ENCODE measurements at places on chromosomes 2 and 18. TPM values are rescaled to one million over a fixed set of nuclear protein-coding genes. Genes with fewer than 3 reads are reported as not detected.

GRCh38 chr18:58367425-58368140 lies 261.3 kb downstream of the ALPK2 start:
- no peaks in the 10 kb centered on the region for H3K27me3 ChIP-seq
- H3K4me1 ChIP-seq, result no peaks in the 10 kb centered on the region
- no peak overlapping the region for H3K4me3 ChIP-seq
- no peak overlapping the region for H3K27ac ChIP-seq
- peaks cover 43% of the 10 kb centered on the region for H3K36me3 ChIP-seq
- DNase-seq, result no peak

Gene LYG2
- total RNA-seq, result not detected

DNA sequence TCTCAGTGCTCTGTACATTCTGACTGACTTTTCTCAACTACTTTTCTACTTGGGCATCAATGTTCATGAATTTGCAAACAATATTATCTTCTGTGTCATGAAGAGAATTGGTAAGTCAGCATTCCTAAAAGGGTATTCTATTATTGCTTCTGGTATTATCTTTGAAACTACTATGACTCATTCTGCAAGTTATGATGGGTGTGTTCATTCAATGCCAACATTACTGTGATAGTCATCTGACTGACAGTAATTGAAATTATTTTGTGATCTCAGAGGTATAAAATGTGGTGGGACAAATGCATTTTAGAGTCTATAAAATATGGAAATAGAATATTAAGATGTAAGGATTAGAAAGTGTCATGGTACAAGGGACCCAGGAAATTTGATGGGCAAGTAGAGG lies 736.0 kb upstream of the CELF4 start:
- no peak overlapping the region for H3K27ac ChIP-seq
- no peaks in the 10 kb centered on the region for H3K4me1 ChIP-seq
- DNase-seq, result no peak

Gene ABCB6
- 44.6 TPM for total RNA-seq

- no peaks in the 10 kb centered on the region for H3K4me1 ChIP-seq
- H3K36me3 ChIP-seq, result no peaks in the 10 kb centered on the region
- H3K27ac ChIP-seq, result no peak overlapping the region
These were observed 263.1 kb downstream of the TNS1 start for GRCh38 chr2:217739741-217740140.

Gene EPAS1
- total RNA-seq, result 1.4 TPM

- H3K27ac ChIP-seq, result no peak overlapping the region
- H3K4me1 ChIP-seq, result no peaks in the 10 kb centered on the region
- DNase-seq, result no peak
- H3K27me3 ChIP-seq, result no peaks in the 10 kb centered on the region
- no peaks in the 10 kb centered on the region for H3K36me3 ChIP-seq
These were observed 18.9 kb downstream of the SLC8A1 start for GRCh38 chr2:40432921-40433483.

Gene ACAA2
- total RNA-seq, result 115 TPM

DNA sequence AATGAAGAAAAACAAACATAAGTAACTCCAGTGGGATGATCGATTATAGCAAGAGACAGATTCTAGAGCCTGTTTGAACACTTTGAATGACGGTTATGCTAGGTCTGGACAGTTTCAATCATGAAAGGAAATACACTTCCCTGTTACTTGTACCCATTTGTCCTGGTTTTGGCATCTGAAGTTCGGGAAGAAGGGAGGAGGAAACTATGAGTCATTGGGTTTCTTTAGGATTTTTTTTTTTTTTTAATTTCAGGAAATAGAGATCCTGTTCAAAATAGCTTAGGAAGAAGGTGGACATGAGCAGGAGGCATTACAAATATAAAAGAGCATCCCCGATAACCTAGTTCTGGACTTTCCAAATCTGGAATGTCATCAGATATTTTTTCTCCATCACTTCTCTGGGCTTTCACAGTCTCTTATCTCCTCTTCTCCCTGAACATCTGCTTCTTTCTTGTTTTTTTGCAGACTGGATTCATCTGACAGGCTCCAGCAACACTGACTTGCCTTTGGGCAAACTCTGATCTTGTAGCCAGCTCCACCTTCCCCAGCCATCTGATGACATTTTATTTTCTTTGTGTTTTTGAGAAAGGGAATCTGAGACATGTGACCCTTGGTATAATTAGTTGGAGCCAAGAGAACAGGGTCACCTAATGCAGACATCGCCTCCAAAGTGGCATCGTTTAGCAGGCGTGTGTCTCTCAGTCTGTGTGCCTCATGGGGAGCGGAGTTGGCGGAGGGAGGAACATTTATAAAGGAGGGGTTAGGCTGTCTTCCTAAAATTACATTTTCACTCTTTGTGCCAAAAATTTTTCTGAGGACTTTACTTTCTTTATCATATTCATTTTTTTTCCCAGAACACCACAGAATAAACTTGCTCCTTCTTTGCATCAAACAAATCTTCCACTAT lies 195.3 kb upstream of the EPHA4 start:
- H3K36me3 ChIP-seq, result no peaks in the 10 kb centered on the region
- no peak for DNase-seq
- no peak overlapping the region for H3K27ac ChIP-seq
- no peaks in the 10 kb centered on the region for H3K4me1 ChIP-seq

- H3K36me3 ChIP-seq, result no peaks in the 10 kb centered on the region
- no peak overlapping the region for H3K27ac ChIP-seq
- H3K4me1 ChIP-seq, result no peaks in the 10 kb centered on the region
- no peaks in the 10 kb centered on the region for H3K27me3 ChIP-seq
- no peak for DNase-seq
- H3K4me3 ChIP-seq, result no peak overlapping the region
These were observed 239.3 kb upstream of the SP5 start for GRCh38 chr2:170475878-170476277.

GRCh38 chr2:197514754-197515153 lies 1.1 kb upstream of the MOB4 start:
- no peak overlapping the region for H3K27ac ChIP-seq
- H3K36me3 ChIP-seq, result no peaks in the 10 kb centered on the region
- no peak for DNase-seq
- H3K4me3 ChIP-seq, result peak overlapping the region; percentile 92
- 0 out of 2 replicates have a peak, but pooled peaks cover 3% of the 10 kb centered on the region for H3K4me1 ChIP-seq

Gene ASPRV1
- 0.64 TPM for total RNA-seq

DNA sequence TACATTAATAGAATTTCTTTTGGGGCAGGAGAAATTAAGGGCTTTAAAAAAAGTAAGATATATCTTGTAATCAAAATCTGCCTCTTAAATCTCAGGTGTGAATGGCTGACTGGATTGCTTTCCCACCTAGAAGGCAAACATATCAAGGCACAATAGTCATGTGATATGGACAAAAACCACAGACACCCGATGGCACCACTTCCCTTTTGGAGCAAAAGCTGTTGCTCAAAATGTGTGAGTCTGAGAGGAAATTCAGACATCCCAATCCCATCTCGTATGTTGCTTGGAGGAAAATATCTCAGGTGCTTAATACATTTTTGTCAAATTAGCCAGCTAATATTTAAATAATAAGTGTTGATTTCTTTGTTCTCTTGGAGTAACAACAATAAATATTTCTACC lies 120.7 kb downstream of the KCNF1 start:
- no peak overlapping the region for H3K27ac ChIP-seq
- peaks cover 2% of the 10 kb centered on the region for H3K36me3 ChIP-seq
- no peak overlapping the region for H3K4me3 ChIP-seq
- DNase-seq, result no peak

GRCh38 chr2:238947243-238947760 lies 99.4 kb downstream of the TWIST2 start:
- H3K4me3 ChIP-seq, result no peak overlapping the region
- DNase-seq, result peak; percentile 12
- H3K27ac ChIP-seq, result no peak overlapping the region
- H3K4me1 ChIP-seq, result no peaks in the 10 kb centered on the region

DNA sequence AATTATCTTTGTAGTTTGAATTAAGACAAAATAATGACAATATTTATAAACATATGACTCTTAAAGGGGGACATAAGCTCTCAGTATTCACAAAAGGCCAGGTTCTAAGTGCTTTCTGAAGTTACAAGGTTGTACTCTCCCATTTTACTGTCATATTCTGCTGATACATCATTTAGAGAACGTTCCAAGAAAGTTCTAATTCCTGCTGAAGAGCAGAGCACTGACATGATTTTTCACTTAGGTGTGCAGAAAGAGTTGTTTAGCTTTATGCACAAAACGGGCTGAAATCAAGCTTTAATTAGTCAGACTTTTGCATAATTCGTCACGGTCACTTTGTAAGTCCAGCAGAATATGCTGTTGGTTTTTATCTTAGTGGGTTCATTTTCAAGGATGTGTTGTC lies 37.3 kb downstream of the ADAM23 start:
- H3K36me3 ChIP-seq, result peaks cover 27% of the 10 kb centered on the region
- H3K27ac ChIP-seq, result no peak overlapping the region
- no peaks in the 10 kb centered on the region for H3K27me3 ChIP-seq
- no peak for DNase-seq

DNA sequence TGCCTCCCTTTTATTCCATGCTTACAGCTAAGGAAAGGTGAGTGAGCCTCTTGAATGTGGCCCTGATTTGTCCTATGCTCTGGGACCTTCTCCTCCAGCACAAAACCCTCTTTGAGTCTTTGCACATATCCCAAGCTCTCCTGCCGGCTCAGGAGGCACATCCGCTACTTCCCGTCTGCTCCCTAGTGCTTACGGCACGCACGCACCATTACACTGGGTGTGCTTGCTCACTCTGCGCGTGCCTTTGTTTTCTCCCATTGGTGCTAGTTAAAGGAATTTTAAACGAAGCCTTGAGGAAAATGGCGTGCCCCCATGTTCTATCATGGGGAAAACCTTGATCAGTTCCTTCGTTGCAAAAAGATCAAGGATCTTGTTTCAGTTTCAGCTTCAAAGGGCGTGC lies 7.9 kb upstream of the DGKD start:
- H3K4me1 ChIP-seq, result no peaks in the 10 kb centered on the region
- no peaks in the 10 kb centered on the region for H3K36me3 ChIP-seq
- H3K4me3 ChIP-seq, result no peak overlapping the region

GRCh38 chr18:2448565-2449151 lies 122.6 kb downstream of the METTL4 start:
- H3K4me3 ChIP-seq, result no peak overlapping the region
- H3K36me3 ChIP-seq, result no peaks in the 10 kb centered on the region
- no peak for DNase-seq
- H3K27me3 ChIP-seq, result no peaks in the 10 kb centered on the region
- no peaks in the 10 kb centered on the region for H3K4me1 ChIP-seq

Gene KIF1A
- 204 TPM for total RNA-seq

- H3K36me3 ChIP-seq, result peaks cover 2% of the 10 kb centered on the region
- peak overlapping the region; percentile 70 for H3K4me3 ChIP-seq
- H3K4me1 ChIP-seq, result peaks cover 8% of the 10 kb centered on the region
- peak; percentile 55 for DNase-seq
These were observed 63.9 kb downstream of the LRRFIP1 start for GRCh38 chr2:237691029-237691907.

Gene ELOA2
- total RNA-seq, result not detected

DNA sequence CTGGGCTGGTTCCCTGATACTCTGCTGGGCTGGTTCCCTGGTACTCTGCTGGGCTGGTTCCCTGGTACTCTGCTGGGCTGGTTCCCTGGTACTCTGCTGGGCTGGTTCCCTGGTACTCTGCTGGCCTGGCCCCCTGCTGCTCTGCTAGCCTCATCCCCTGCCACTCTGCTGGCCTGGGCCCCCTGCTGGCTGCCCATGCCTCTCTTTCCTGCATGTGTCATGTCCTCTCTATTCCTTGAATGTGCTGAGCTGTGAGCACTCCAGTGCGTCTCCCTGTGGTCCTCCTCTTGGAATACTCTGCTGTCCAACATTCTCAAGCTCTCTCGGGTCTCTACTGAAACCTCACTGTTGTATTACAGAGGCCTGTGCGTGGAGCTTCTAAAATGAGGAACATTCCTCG lies 216.3 kb downstream of the RNF144A start:
- H3K4me1 ChIP-seq, result no peaks in the 10 kb centered on the region
- peak; percentile 41 for DNase-seq
- no peak overlapping the region for H3K27ac ChIP-seq
- H3K36me3 ChIP-seq, result peaks cover 1% of the 10 kb centered on the region

Gene MTCL1
- total RNA-seq, result 45.1 TPM

Gene NCK2
- total RNA-seq, result 49.2 TPM

DNA sequence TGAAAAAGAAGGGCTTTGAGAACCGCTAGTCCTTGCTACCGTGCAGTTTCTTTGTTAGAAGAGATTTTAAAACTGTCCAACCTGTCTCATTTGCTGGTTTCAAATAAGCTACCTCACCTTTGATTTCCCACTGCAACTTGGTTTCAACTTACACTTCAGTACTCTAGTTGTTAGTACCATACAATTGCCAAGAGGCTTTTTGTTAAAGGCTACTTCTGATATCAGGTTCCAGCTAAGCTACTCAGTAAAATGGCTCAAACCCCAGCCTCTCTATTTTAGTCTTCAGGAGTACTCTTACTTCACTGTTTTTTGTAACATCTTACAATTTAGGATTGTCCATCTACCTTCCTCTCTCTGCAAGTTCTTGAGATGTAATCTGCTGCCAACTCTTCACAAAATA lies 91.6 kb downstream of the INO80D start:
- DNase-seq, result no peak
- H3K4me3 ChIP-seq, result no peak overlapping the region
- no peaks in the 10 kb centered on the region for H3K27me3 ChIP-seq
- no peak overlapping the region for H3K27ac ChIP-seq

- no peak overlapping the region for H3K4me3 ChIP-seq
- no peaks in the 10 kb centered on the region for H3K27me3 ChIP-seq
- H3K36me3 ChIP-seq, result no peaks in the 10 kb centered on the region
- no peak for DNase-seq
These were observed 84.1 kb downstream of the LDLRAD4 start for GRCh38 chr18:13302457-13303225.

DNA sequence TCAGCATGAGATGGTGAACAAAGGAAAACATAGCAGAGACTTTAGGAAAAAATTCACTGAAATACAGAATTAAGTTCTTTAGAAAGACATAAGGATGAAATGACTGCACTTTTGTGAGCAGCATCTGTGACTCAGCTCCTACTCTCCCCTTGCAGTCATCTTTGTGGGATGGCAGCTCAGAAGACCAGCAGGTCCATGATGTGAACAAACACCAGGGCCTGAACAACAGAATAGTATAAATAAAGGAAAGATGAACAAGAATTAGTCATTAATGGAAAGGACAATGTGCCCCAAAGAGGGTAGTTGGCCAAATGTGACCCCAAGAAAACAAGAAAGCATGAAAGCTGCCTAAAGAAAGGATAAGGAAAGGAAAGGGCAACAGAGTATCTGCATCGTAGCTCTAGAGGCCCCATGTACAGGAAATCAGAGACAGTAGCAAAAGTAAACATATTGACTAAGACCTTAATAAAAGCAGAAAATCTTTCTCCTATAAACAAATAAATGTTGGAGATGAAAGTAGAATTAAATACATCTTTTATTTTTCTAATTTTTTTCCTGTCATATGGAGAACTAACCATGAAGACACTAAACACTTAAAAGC lies 318.0 kb downstream of the ZEB2 start:
- no peaks in the 10 kb centered on the region for H3K27me3 ChIP-seq
- peaks cover 3% of the 10 kb centered on the region for H3K36me3 ChIP-seq
- H3K27ac ChIP-seq, result no peak overlapping the region
- DNase-seq, result no peak
- peaks cover 4% of the 10 kb centered on the region for H3K4me1 ChIP-seq
- no peak overlapping the region for H3K4me3 ChIP-seq

Gene KCNG2
- total RNA-seq, result 0.15 TPM

GRCh38 chr2:75801234-75801982 lies 90.7 kb upstream of the GCFC2 start:
- H3K27ac ChIP-seq, result no peak overlapping the region
- H3K4me3 ChIP-seq, result no peak overlapping the region
- DNase-seq, result no peak

Measured in H9 (cell line).